ENCODE measurements at places on chromosomes 2 and 18.

GRCh38 chr2:168192839-168193616, 54.4 kb downstream of the STK39 start:
- no peak for DNase-seq

DNA sequence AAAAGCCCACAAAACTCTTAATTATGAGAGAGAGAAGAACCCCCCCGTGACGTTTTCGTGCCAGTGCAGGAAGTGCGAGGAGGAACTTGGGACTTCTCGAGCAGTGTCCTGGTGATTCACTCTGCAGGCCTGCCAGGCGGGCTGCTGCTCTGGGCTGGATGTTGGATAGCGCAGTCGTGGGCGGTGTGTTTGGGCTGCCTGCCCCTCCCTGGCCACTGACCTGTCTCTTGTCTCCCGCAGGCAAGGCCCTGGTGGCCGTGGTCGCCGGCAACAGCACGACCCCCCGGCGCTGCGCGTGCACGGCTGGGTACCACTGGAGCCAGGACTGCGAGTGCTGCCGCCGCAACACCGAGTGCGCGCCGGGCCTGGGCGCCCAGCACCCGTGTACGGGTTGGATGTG, 29.0 kb downstream of the TNFRSF11A start:
- no peak for DNase-seq

GRCh38 chr2:497770-498492, 179.3 kb downstream of the TMEM18 start:
- no peak for DNase-seq

DNA sequence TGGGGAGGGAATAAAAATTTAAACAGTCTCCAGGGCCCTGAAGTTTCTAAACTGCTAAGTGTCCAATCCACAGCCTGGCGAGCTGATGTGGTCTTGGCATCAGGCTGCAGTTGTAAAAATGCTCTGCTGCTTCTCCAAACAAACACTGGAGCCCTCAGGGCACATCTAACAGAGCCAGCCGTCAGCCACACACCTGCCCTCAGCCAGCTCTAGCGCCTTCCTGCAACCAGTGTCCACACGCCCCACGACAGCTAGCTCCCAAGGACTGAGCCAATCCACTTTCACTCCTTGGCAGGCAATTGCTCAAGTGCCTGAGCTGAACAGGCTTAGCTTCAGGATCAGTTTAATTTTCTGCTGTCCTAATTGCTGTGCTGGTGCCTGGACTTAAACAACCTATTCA, 446.4 kb upstream of the RAB12 start:
- DNase-seq: no peak

DNA sequence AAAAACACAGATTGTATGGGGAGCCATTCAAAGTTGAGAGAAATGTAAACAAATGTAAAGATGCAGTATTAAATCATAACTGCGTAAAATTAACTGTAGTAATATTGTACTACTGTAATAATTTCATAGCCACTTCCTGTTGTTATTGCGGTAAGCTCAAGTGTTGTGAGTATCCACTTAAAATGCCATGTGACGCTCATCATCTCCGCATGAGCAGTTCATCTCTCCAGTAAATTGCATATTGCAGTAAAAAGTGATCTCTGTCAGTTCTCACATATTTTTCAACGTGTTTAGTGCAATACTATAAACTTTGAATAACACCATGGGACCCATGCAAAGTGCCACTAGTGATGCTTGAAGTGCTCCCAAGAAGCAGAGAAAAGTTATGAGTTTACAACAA, 41.8 kb upstream of the SP3 start:
- peak; percentile 35 for DNase-seq

DNA sequence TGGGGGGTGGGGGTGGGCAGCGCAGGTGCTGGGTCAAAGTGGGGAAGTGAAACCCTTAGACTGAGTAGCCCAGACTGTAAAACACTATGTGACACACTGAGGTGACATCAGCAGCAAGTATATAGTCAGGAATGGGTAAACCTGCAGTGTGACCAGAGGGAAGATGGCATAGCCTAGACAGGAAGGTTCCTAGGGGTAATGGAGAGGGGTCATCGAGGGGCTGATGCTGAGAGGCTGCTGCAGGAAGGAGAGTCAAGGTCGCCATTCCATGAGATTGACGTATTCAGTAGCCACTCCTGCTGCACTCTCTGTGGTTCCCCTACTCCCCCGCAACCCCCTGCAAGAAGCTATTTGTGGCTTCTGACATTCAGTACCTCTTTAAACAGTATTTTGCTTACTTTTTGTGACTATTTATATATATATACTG, 111.7 kb downstream of the CHST9 start:
- DNase-seq: no peak

- DNase-seq: no peak
These were observed 42.8 kb upstream of the LDLRAD4 start for GRCh38 chr18:13175754-13176210.

GRCh38 chr2:195498176-195498575, 158.8 kb upstream of the SLC39A10 start:
- DNase-seq: no peak

- DNase-seq: no peak
These were observed 277.1 kb upstream of the CCDC68 start for GRCh38 chr18:55236150-55236931.

- no peak for DNase-seq
These were observed 14.1 kb downstream of the ZFP36L2 start for GRCh38 chr2:43212216-43212835.

- no peak for DNase-seq
These were observed 30.3 kb downstream of the STEAP3 start for GRCh38 chr2:119253760-119254600.

GRCh38 chr18:35673682-35674081, 92.1 kb downstream of the GALNT1 start:
- no peak for DNase-seq

GRCh38 chr18:78904179-78904531, 75.5 kb upstream of the SALL3 start:
- DNase-seq: no peak

Measured in NCI-H2171 treated with DMSO at 0.1 percent for 48 hours (cell line).